ENCODE measurements at places on chromosomes 5 and 9. TPM values are rescaled to one million over a fixed set of nuclear protein-coding genes. Genes with fewer than 3 reads are reported as not detected.

GRCh38 chr9:20701060-20701459, 17.0 kb downstream of the FOCAD start:
- no peak overlapping the region for H3K27ac ChIP-seq
- H3K4me1 ChIP-seq: peaks cover 8% of the 10 kb centered on the region
- no peak for DNase-seq

GRCh38 chr5:127419683-127420257, 97.7 kb upstream of the PRRC1 start:
- H3K27me3 ChIP-seq: no peaks in the 10 kb centered on the region
- H3K4me1 ChIP-seq: peaks cover 6% of the 10 kb centered on the region
- DNase-seq: no peak
- H3K36me3 ChIP-seq: no peaks in the 10 kb centered on the region
- no peak overlapping the region for H3K27ac ChIP-seq
- no peak overlapping the region for H3K4me3 ChIP-seq

DNA sequence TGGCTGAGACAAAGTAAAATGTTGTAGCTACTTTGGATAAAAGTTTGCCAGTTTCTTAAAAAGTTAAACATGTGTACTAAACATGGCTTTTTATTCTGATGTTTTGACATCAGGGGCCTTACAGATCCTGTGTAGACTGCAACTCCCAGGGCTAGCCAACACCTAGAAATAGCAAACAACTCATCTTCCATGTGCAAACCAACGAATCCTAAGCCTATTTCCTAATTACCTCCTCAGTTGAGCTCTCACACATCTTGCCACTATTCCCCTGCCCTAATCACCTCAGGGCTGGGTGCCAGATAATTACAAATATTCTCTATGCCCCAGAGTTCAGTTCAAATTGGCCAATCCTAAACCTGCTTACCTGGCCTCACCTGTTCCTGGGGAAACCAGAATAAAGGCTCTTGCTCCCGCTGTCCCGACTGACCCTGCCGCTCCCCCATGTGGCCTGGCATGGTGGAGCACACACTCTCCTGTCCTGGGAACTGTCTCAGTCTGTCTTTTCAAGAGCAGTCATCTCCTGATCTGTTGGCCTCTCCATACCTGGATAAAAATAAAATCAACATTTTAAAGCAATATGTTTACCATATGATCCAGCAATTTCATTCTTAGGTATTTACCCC, 37.1 kb upstream of the FAM169A start:
- H3K4me1 ChIP-seq: no peaks in the 10 kb centered on the region
- H3K4me3 ChIP-seq: no peak overlapping the region
- no peak overlapping the region for H3K27ac ChIP-seq
- H3K27me3 ChIP-seq: no peaks in the 10 kb centered on the region
- no peak for DNase-seq

DNA sequence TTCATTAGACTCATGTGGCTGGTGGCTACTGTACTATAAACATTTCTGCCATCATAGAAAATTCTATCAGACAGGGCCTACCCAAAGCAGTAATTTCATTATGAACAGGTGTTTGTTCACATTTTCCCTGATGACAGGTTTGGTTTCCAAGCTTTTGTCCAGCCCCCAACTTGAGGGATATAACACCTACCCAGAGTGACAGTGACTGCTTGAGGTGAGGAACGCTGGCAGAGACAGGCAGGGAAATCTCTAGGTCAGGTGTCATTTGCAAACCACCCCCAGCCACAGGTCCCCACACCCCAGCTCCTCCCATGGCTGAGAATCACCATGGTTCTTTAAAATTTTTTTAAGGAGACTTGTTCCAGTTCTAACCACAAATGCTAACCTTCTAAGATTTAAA, 25.5 kb downstream of the GOLM1 start:
- DNase-seq: no peak
- H3K36me3 ChIP-seq: peaks cover 30% of the 10 kb centered on the region
- no peak overlapping the region for H3K4me3 ChIP-seq
- no peaks in the 10 kb centered on the region for H3K27me3 ChIP-seq

DNA sequence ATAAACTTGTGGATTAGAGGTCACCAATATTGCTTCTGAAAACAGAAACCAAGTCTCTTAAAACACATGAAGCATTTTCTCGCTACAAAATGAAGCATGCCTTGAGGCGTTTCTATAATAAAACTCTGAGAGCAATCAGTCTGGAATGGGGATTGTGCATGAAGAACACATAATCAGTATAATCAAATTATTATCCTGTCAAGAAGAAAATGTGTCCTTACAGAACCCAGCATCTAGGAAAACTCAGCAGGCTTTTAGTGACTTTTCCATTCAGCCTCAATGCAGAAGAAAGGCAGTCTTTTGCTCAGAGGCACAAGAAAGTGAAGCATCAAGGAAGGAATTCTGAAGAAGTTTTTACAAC, 121.9 kb downstream of the CDH18 start:
- DNase-seq: no peak
- no peaks in the 10 kb centered on the region for H3K36me3 ChIP-seq
- no peak overlapping the region for H3K4me3 ChIP-seq
- no peaks in the 10 kb centered on the region for H3K4me1 ChIP-seq
- no peak overlapping the region for H3K27ac ChIP-seq

GRCh38 chr5:90982576-90982975, 400.5 kb downstream of the ARRDC3 start:
- H3K4me1 ChIP-seq: no peaks in the 10 kb centered on the region
- DNase-seq: no peak
- no peak overlapping the region for H3K27ac ChIP-seq
- H3K36me3 ChIP-seq: no peaks in the 10 kb centered on the region
- H3K27me3 ChIP-seq: no peaks in the 10 kb centered on the region
- H3K4me3 ChIP-seq: no peak overlapping the region

FBP2 gene
- total RNA-seq: not detected

- no peak overlapping the region for H3K4me3 ChIP-seq
- DNase-seq: no peak
- no peaks in the 10 kb centered on the region for H3K27me3 ChIP-seq
- H3K27ac ChIP-seq: no peak overlapping the region
Observed at GRCh38 chr5:154117050-154117449, 73.5 kb upstream of the GALNT10 start.

DNA sequence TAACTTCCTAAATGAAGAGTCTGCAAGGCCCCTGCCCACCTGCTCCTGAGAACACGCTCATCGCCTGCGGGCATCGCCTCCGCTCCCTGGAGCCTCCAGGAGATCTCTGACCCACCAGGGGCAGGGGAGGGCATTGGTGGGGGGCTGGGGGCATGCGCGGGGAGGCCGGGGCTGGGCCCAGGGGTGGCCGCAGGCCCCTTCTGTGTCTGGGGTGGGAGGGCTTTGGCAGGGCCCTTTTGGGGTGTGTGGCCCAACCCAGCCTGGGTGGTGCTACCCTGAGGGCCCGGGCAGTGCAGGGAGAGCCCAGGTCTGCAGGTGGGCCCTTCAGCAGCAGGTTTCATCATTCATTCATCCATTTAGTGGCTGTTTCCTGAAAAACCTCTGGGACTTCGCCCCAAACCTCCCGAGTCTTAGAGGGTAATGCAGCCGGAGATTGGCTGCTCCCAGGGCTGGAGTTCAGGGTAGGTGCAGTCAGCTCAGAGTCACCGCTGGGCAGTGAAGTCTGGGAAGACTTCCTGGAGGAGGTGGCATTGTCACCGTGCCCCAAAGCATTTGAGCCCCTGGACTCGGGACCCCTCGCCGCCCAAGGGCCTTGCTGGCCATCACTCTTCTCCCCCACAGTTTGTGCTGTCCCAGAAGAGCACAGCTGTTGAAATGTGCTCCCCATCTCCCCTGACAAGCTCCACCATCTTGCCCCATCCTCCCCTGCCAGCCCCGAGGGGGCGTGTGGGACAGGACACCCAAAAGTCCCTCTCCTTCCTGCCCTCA, 255.1 kb downstream of the PARP8 start:
- no peaks in the 10 kb centered on the region for H3K36me3 ChIP-seq
- H3K4me1 ChIP-seq: no peaks in the 10 kb centered on the region
- no peak overlapping the region for H3K4me3 ChIP-seq
- no peak for DNase-seq
- no peak overlapping the region for H3K27ac ChIP-seq

- H3K36me3 ChIP-seq: no peaks in the 10 kb centered on the region
- H3K4me1 ChIP-seq: no peaks in the 10 kb centered on the region
- H3K27ac ChIP-seq: no peak overlapping the region
- H3K27me3 ChIP-seq: no peaks in the 10 kb centered on the region
- DNase-seq: no peak
Observed at GRCh38 chr9:17739022-17739421, 160.2 kb downstream of the SH3GL2 start.

DNA sequence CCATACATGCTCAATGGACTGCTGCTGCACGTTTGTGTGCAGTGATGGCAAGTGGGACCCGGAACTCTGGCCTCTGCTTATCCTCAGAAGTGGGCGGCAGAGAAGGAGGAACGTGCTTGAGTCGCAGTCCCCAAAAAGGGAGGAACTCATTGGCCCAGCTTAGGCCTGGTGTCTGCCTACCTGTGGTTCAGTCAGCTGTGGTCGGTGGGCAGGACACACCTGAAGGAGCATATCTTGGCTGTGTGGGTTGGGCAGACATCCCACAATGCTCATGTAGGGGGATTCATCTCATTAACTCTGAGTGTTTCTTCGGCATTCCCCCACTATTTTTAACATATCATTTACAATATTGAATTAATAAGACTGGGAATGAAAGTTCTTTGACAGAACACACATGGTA, 122.9 kb upstream of the IL12B start:
- no peak overlapping the region for H3K27ac ChIP-seq
- no peaks in the 10 kb centered on the region for H3K27me3 ChIP-seq
- no peak for DNase-seq
- H3K4me1 ChIP-seq: no peaks in the 10 kb centered on the region

PIP5KL1 gene
- not detected for total RNA-seq

SPAG8 gene
- 4.0 TPM for total RNA-seq

DNA sequence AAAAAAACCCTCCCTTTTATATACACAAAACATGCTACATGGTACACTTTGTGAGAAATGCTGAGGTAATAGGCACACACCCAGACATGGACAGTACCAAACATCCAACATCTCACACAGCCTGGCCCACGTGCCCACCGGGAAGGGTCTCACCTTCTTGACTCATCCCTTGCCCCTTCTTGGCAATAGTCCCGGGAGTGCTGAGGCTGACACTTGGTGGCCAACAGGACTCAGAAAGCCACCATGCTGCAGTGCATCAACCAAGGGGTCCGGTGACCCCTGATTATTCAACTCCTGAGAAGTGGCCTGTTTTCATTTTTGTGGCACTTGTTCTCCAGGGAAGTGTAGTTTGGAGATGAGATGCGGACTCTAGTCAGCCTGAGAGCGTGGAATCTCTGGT, 35.0 kb downstream of the ANGPTL2 start:
- H3K27me3 ChIP-seq: no peaks in the 10 kb centered on the region
- H3K4me1 ChIP-seq: peaks cover 14% of the 10 kb centered on the region
- no peaks in the 10 kb centered on the region for H3K36me3 ChIP-seq
- no peak for DNase-seq

GRCh38 chr9:110842169-110842568, 173.6 kb downstream of the MUSK start:
- no peaks in the 10 kb centered on the region for H3K27me3 ChIP-seq
- DNase-seq: no peak
- no peak overlapping the region for H3K27ac ChIP-seq
- peaks cover 8% of the 10 kb centered on the region for H3K4me1 ChIP-seq
- no peaks in the 10 kb centered on the region for H3K36me3 ChIP-seq
- no peak overlapping the region for H3K4me3 ChIP-seq

UHRF2 gene
- 61.2 TPM for total RNA-seq

GRCh38 chr5:165495829-165496380, 1990.5 kb downstream of the MAT2B start:
- H3K27me3 ChIP-seq: no peaks in the 10 kb centered on the region
- no peaks in the 10 kb centered on the region for H3K4me1 ChIP-seq
- no peak for DNase-seq

- no peak for DNase-seq
- H3K4me1 ChIP-seq: peaks cover 54% of the 10 kb centered on the region
- no peaks in the 10 kb centered on the region for H3K27me3 ChIP-seq
- H3K36me3 ChIP-seq: no peaks in the 10 kb centered on the region
Observed at GRCh38 chr9:13143281-13143680, 136.2 kb downstream of the MPDZ start.

LHFPL2 gene
- total RNA-seq: 48.9 TPM
